GM03348 (cell line): ENCODE measurements at places on chromosomes 7 and 10.
A peak's percentile ranks its signal among the peaks of the same experiment; 100 is the strongest.

- no peak for DNase-seq
These were observed 355.6 kb downstream of the RNLS start for GRCh38 chr10:88227342-88228018.

- DNase-seq = no peak
These were observed 107.0 kb upstream of the AKR1E2 start for GRCh38 chr10:4719036-4719435.

GRCh38 chr7:79434098-79434497, 19.4 kb downstream of the MAGI2 start:
- DNase-seq = peak; percentile 71

GRCh38 chr7:21140622-21141021, 287.3 kb upstream of the SP4 start:
- no peak for DNase-seq

GRCh38 chr7:29596593-29597178, 33.1 kb downstream of the PRR15 start:
- peak; percentile 75 for DNase-seq

GRCh38 chr7:46557295-46557711, 636.2 kb upstream of the IGFBP3 start:
- no peak for DNase-seq

- no peak for DNase-seq
These were observed 13.2 kb upstream of the PLCE1 start for GRCh38 chr10:93980486-93980885.

DNA sequence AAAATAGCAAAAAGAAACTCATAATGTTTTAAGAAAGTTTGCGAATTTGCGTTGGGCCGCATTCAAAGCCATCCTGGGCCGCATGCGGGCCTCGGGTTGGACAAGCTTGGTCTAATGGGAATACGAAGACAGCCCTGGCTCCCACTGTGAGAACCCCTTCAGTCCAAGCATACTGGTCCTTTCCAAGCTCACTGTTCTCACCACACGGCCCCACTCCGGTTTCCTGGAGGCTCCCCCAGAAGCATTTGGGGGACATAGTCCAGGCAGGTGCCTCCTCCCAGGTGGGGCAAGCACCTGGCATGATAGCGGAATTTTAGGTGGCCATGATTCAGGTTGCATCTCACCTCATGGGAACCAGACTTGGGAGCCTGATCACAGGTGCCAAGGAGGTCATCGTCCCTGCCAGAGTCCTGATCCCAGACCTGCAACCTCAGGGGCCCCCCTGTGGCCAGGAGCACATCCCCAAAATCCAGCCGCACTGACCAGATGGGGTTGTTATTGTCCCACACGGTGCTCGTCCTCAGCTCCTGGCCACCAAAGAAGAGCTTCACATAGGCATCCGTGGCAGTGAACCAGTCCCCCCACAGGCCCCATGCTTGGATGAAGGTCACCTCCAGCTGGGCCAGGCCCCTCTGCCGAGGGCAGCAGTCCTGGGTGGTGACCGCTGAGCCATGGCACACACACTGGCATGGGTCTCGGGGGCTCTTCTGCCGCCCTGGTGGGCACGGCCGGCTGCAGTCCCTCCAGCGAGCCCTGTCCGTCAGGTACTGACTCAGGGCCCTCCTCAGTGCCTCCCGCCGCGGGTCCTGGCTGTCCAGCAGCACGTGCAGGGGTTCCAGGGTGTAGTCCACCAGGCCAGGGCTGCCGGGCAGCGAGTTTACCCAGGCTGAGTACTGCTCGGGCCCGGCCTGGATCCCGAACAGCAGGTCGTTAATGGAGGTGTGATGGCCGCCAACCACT, 4.4 kb downstream of the PRF1 start:
- no peak for DNase-seq
